T-helper 1 cell (primary cell): ENCODE measurements at places on chromosomes 12 and 14.
A peak's percentile ranks its signal among the peaks of the same experiment; 100 is the strongest.

DNA sequence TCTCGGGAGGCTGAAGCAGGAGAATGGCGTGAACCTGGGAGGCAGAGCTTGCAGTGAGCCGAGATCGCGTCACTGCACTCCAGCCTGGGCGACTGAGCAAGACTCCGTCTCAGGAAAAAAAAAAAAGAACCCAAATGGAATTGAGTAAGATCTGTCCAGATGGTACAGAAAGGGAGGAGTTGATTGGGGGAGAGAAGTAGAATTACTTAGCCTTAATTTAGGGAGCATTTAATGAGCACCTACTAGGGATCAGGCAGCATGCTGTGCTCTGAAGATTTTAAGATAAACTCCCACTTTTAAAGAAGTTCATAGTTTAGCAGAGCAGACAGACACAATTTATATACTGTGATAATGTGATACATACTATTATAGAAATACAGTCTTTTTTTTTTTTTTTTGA is 4.5 kb downstream of the RAB5B start:
- no peak for DNase-seq

GRCh38 chr12:105393587-105393986 is 63.1 kb downstream of the C12orf75 start:
- DNase-seq, result no peak

DNA sequence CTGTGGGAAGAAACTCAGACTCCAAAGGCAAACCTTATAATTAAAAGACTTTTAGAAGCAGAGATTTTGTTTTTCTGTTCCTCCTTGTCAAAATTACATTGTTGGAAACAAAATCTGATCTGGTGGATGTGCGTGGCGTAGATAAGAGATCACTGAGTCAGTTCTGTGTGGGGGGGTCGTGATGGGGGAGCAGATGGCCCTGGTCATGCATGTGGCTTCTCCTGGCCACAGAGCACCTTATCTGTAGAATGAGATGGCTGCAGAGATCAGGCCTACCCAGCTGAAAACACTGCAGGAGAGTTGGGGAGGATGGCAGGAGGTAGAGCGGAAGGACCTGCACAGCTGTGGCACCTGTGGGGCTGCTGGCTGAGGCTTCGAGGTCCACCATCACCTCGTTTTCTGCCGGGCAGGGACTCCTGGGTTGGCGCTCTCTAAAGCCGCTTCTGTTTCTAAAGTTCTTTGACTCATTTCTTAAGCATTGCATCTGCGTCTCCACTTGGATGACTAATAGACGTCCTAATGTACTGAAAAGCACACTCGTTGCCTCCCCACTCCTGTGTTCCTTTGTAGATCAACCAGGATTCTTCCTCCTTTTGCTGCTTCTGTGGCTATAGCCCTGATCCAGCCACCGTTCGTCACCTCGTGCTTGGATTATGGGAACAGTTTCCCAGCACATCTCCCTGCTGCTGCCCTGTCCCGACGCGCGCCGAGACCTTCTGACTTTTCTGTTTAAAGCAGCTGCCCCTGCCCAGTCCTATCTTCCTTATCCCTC is 93.4 kb downstream of the TSPAN9 start:
- no peak for DNase-seq

DNA sequence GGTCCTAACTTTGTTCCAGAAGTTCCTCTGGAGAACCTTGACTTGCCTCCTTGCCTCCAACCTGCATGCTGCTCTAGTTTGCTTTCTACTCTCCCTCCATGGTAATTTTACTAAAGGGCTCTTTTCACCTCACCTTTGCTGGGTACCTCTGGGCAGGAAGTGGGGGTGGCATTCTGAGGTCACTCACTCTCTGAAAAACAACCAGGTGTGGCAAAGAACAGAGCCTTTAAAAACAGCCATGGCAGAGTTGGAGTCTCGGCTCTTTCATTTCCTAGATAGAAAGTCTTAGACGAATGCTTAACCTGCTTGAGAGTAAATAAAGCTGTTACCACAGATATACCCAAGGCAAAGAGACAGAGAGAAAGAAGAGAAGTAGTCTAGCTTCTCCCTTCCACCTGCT is 827.9 kb downstream of the BCL11B start:
- DNase-seq, result peak; percentile 25

DNA sequence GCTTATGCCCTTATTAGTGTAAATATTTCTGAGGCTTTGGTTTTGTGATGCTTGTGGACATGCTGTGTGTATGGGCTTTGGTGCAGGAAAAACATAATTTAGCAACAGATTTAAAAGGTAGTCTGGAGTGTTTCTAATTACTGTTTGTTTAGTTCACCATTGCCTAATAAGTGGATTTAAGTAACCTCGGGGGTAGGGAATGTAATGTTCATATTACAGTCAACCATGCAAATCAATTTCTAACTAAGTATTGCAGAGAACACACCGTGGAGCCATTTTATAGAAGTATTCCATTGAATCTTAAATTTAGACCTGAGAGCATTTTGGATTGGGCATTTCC is 53.5 kb downstream of the ANO6 start:
- no peak for DNase-seq

DNA sequence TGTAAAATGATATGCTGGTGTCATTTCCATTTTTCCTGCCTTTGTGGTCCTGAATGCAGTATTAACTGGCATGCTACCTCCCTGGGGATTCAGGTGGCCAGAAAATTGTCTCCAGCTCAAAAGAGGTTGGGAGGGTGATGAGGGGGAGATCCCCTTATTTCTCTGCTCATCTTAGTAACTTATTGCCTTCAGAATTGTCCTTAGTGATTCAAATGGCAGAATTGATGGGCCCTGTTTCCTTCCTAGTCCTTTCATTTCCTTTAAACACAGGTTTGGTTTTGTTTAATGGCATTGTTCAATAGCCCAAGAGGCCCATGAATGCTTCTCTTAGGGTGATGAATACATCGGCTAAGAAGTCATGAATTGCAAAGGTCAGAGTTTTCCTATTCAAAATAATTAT is 207.0 kb downstream of the SLC41A2 start:
- DNase-seq, result no peak

DNA sequence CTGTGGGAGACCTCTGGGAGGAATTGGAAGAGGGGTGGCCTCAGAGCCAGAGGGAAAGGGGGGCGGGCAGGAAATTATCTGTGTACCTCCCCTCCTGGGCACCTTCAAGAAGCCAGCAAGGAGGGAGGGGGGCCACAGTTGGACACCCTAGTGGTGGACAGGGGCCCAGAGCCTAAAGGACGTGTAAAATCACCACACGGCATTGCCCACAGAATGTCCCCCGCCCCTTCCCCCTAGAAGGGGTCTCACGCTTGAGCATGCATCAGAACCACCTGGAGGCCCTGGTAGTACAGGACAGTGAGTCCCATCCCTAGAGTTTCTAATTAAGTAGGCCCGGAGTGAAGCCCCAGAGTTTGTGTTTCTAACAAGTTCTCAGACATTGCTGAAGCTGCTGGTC is 8.2 kb downstream of the ENDOU start:
- DNase-seq, result no peak

DNA sequence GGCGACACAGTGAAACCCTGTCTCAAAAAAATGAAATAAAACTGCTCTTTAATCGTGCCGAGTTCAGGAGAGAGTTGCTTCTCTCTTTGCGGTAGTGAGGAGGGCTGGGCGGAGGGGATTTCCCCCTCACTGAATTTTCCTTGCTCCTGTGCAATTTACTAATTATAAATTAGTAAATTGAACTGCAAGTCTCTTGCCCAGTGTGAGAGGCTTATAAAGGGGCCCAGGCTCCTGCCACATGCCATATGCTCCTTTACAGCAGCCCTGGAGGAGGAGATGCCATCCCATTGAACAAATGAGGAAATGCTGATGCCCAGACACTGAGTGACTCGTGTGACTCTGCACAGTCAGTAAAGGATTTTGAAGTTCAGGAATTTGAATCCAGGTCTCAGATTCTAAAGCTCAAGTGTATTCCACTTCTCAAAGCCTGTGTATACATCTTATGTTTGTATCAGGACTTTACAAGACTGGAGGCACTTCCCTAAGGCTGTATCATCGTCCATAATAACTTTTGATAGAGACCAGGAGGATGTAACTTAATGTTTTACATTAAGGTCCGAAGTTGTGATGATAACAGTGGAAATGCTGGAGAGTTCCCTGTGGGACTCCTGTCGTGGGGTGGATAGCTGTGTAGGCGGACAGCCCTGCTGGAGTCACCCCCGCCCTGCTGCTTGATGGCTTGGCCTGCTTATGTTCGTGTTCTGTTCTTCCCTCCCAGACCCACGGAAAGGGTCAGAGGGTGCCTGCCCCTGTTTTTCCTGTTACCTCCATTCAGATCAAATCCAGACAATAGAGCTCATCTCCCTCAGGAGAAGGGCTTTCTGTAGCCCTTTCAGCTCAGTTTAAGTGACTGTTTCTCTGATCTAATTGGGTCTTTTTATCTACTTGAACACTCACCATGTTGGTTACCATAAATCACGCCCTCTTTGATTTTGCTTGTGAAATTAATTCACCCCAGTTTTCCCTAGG is 13.9 kb downstream of the PELI2 start:
- no peak for DNase-seq

DNA sequence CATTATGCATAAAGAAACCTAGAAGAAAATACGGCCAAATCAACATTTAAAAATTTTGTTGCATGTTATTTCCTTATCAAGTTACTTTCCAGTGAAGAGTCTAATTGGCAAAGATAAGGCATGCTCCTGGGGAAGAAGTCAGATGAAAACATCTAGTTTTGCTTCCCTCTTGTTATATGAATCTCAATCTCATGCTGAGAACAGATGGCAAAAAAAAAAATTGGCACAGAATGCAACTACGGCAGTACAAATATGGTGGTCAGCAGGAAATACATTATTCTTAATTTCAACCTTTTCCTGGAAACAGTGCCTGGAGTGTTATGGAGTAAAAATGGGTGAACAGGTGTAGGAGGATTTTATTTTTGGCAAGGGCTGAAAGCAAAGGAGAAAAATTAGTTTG is 32.8 kb downstream of the HECTD4 start:
- no peak for DNase-seq

DNA sequence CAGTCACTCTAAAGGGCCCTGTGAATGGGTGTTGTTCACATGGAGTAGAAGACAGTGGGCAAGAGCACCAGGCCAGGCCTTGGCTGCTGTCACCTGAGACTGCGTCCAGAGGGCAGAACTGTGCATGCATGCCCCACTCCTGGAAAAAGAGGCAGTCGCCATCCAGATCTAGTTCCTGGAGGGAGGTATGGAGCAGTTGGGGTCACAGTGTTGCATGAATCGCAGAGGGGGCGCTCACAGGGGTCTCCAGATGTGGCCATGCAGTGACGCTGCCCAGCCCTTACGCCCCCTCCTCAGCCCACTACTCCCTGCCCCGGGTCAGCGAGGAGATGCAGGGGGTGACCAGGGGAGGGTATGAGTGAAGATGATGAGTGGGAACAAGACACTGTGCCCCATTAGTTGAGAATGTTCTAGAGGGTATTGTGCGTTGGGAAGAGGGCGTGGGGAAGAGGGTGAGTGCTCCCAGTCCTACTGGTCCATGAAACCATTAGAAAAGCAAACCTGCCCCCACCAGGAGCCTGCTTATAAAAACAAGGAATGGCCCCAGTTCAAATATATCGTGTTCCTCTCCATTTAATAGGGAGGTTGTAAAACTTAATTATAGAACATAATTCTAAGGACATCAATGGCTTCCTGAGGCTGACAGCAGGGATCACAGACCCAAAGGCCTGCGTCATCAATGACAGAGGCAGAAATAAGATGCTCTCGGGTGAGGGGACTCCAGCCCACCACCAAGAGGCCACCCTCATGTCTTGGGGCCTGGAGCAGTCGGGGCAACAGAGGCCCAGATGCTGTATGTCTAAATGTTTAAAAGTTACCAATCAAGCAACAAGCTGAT is 32.2 kb upstream of the BCL7A start:
- no peak for DNase-seq
